ENCODE measurements at places on chromosomes 5 and 9. TPM values are rescaled to one million over a fixed set of nuclear protein-coding genes. Genes with fewer than 3 reads are reported as not detected.

DNA sequence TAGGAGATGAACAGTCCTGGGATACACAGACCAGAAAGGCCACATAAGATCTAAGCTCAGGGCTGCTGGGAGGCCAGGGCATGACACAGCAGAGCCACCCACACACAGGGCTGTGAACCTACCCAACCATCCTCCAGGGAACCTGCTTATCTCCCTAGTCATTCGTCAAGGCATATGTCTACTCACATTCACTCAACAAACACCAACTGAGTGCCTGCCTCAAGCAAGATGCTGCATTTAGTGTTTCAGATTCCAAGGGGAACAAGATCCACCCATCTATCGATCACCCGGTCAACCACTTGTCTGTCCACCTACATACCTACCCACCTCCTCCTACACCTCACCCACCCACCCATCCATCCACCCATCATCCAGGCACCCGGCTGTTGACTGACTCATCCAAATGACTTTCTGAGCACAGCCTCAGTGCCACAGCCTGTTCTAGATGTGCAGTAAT is 1.9 kb downstream of the DPM2 start:
- DNase-seq: no peak

SPRY4 gene
- total RNA-seq: 8.4 TPM

DNA sequence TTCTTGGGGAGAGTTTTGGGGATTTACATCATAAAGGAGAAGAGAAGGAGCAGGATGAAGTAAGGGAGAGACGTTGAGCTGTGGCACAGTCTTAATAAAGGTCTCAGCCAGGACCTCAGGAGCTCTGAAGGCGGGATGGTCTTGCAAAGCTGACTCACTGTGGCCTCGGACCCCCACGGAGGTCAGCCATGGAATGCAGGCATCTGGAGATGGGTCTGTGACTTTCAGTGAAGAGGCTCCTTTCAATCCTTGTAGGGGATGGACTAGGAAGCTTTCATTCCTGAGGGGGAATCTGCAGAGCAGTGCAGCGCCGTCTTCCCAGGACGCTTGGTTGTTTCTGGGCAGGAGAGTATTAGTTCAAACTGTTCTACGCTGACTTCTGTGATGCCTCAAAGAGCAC is 65.7 kb upstream of the BASP1 start:
- no peak for DNase-seq

DNA sequence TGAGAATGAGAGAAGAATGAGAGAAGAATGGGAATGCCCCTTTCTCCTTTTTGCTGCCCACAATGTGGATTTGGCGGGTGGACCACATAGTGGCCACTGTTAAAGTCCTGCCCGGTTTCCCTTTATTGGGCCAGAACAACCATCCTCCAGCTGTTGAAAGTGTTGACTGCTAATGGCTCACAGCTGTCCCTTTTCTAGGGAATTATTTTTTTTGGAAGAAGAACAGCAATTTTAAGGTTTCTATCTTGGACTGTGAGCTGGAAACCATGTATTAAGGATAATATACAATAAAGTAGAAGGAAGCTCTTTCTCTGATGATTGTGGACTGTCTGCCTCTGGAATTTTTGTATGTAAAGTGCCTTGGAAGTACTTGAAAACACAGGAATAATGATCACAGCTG is 185.9 kb downstream of the DMRT2 start:
- no peak for DNase-seq

DNA sequence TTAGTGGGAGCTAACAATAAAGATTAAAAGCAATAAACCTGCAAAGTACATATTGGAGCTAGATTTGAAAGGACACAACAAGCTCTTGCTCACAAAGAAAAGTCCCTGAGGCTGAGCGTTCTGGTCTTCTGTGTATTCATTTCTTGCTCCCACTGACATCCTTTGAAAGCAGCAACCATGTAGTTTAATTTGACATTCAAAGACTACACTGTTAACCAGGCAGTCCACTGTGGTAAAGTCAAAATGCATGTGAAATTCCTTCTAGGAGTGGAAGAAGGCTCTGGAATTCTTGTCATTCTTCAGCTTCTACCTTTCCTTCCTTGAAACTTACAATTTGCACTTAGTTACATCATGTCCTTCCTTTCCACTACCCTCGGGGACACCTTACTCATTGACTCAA is 480.7 kb downstream of the CSNK1G3 start:
- DNase-seq: no peak

DNA sequence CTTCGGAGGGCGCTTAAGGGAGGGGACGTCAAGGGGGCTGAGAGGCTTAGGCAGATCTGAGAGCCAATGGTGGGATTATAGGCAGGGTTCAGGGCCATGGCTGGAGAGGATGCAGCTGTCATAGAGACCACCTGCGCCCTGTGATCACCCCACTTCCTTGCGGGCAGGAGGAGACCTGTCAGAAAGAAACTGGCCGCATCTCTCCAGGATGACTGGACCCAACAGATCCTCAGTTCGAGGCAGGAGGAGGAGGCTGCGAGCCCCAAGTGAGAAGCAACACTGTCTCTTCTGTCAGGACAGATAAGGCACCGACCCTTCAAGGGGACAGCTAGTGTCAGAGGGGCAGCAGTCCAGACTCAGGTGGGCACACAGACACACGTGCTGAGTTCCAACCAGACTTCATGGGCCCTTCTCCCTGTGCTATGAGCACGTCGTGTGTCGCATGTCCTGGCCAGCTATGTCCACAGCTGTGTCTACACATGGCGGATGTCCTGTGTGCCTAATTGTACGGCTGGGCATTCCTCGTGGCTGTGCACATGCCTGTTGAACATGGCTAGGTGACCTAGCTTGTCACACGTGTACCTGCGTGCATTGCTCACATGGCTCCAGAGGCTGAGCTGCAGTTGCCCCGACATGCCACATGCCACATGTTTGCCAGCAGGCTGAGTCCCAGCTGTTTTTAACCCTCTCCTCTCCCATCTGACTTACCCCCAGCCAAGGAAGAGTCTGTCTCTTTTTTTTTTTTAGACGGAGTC is 583 bp upstream of the AQP3 start:
- no peak for DNase-seq

SREK1IP1 gene
- total RNA-seq: 21.4 TPM

TRIO gene
- 138 TPM for total RNA-seq

- DNase-seq: no peak
Measured at GRCh38 chr5:55700745-55701144, 11.4 kb downstream of the SLC38A9 start.

DNA sequence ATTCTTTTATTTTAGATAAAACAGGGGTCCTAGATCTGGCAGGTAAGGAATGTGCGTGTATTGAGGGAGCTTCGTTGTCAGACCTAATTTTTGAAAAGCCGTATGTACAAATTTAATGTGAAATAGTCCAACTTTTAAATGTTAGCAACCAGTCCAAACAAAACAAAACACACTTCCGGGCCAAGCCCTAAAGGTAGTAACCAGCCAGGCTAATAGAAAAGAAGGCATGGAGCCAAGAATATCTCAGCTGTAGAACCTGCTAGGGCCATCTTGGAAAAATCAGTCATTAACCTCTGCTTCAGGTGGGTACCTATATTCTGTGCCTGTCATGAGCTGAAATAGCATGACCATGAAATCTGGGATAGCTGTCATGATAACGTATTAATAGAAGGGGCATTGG is 71.0 kb downstream of the SMARCA2 start:
- no peak for DNase-seq

C5orf63 gene
- total RNA-seq: 10.3 TPM

- no peak for DNase-seq
Measured at GRCh38 chr5:65356274-65356673, 125.4 kb downstream of the ADAMTS6 start.

PCDHGA9 gene
- total RNA-seq: 2.2 TPM

OCLN gene
- total RNA-seq: 176 TPM

DNA sequence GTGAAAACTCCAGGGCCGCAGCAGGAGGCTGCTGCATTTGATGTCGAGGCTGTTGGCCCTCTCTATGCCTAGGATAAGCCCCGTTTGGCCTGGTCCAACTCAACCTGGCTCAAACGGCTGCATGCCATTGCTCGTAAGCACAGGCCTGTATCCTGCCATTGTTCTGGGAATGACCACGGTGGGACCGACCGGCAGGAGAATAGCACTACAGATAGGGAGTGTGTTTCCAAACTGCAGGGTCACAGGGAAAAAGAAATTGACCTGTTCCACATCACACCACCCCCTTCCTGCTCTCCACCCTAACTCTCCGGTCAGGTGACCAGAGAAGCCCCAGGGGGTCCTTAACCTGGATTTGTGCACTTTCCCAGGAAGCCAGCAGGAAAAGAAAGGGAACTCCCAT is 278.7 kb upstream of the KLF4 start:
- no peak for DNase-seq

GRCh38 chr5:31407921-31408693 is 123.8 kb downstream of the DROSHA start:
- no peak for DNase-seq

CDKN2A gene
- 1.3 TPM for total RNA-seq

DNA sequence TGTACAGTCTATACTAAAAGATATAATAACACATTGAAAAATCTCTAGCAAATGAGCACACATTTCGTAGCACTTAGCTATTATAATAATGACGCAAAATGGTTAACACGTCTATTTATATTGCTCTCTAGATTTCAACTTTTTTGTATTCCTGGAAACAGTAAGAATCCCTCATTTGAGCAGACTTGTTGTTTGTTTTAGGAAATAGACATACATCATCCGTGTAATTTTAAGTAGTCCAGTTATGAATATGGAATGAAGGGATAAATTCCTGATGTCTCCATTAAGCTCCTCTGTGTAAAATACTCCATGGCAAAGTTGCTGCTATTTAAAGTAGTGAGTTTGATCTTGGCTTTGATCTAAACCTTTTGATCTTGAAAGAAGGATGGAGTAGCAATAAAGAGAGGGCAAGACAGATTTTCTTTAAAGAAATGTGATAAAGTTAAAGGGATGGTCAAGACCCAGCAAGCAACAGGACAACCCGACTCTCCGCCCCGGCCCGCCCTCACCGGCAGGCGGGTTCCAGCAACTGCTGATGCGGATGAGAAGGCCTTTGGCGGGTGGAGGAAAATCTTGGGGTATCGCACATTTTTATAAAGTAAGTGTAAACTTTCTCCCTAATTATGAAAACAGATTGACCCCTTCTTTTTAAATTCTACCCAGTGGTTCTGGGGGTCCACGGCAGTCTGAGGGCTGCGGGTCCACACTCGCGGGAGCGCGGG is 277.4 kb downstream of the AOPEP start:
- DNase-seq: peak; percentile 71

DNA sequence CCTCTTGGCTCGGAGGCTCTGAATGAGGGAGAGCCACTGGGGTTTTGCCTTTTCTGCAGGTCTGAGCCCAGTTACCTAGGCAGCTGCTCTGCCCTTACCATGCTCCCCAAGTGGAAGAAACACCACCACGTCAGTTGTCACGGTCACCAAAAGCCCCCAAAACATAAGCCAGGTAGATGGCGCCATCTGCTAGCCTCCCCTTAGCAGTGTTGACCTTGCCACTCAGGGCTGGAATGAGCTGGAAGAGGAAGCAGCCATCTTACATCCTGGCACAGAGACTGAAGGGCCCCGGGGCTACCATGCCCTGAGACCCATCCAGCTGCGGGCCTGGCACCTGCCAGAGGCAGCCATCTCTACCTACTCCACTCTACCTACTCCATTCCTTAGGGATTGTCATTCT is 7.4 kb downstream of the ZER1 start:
- no peak for DNase-seq

- DNase-seq: no peak
Measured at GRCh38 chr9:935348-935965, 41.0 kb upstream of the DMRT3 start.

RETREG1 gene
- total RNA-seq: 56.8 TPM

SEMA4D gene
- 19.0 TPM for total RNA-seq

GRCh38 chr5:103772248-103772647 is 209.7 kb upstream of the NUDT12 start:
- no peak for DNase-seq

- DNase-seq: no peak
Measured at GRCh38 chr5:13976867-13977830, 32.7 kb upstream of the DNAH5 start.

UGT3A2 gene
- total RNA-seq: not detected

STX17 gene
- total RNA-seq: 37.3 TPM

GRCh38 chr9:109755040-109755439 is 25.0 kb upstream of the PALM2AKAP2 start:
- no peak for DNase-seq

- no peak for DNase-seq
Measured at GRCh38 chr9:114899461-114899860, 30.9 kb downstream of the TNFSF8 start.

FNIP1 gene
- 41.2 TPM for total RNA-seq

GRCh38 chr5:150804388-150804787 is 25.8 kb downstream of the SMIM3 start:
- DNase-seq: no peak

CNTFR gene
- total RNA-seq: 1.9 TPM

DNA sequence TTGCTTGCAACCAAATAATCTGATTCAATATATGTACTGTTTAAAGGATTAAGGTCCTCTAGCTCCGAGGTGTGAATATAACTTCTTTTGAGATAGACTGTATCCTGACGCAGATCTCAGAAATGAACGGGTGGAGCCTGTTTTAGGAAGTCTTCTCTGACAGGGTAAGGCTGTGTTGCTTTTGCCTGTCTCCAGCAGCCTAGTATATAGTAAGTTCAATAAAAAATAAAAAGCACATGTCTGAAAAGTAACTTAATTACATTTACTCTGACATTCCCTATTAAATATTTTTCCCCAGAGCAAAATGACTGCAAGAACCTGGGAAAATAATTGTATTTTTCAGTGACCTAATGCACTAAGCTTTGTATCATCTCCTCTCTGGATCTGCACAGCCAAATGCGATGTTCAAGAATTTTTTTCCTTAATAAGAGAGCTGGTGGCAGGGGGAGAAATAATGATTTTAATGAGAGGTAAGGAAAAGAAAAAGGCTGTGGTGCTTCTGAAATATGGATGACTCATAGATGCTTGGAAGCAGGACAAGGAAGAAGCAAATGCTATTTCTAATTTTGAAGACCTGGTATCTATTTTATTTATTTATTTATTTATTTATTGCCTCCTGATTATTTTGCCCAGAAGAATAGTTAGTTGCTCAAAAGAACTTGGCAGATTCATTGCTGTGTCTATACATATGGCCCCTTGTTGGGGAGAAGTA is 7.3 kb downstream of the PPP3R2 start:
- DNase-seq: no peak

NIPAL4 gene
- 1.4 TPM for total RNA-seq

GRCh38 chr9:135004772-135005171 is 82.7 kb upstream of the OLFM1 start:
- no peak for DNase-seq
